ENCODE measurements at places on chromosomes 7 and 10. TPM values are rescaled to one million over a fixed set of nuclear protein-coding genes. Genes with fewer than 3 reads are reported as not detected.
A peak's percentile ranks its signal among the peaks of the same experiment; 100 is the strongest.

DNA sequence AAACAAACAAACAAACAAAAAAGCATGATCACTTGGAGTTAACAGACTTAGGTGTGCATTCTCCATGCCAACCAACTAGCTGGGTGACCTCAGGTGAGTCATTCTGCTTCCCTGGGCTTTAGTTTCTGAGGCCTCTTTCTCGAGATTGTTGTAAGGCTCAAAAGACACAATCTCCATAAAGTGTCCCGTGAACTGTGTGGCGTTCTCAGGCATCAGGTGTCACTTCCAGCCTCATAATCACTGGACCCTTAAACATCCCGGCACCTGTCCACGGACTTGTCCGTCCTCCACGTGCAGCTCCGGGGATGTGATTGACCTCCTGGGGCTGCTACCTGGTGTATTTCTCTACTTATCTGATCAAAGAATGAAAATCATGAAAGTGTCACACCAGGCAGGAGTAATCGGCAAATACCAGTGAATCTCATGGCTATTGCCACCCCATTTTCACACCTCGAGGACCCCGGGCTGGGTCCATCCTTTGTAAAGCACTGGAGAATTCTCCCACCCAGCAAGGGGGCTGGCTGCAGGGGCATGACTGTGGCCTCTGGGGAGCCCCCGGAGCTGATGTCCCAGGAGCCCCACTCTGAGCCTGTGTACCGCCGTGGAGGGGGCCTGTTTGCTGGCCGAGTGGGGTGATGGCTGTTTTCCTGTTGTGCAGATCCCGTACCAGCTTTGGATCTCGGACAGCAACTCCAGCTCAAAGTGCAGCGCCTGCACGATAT, 189.8 kb upstream of the SH2B2 start:
- DNase-seq = no peak

- peak; percentile 26 for DNase-seq
Measured at GRCh38 chr7:38796626-38797501, 112.1 kb downstream of the VPS41 start.

DNA sequence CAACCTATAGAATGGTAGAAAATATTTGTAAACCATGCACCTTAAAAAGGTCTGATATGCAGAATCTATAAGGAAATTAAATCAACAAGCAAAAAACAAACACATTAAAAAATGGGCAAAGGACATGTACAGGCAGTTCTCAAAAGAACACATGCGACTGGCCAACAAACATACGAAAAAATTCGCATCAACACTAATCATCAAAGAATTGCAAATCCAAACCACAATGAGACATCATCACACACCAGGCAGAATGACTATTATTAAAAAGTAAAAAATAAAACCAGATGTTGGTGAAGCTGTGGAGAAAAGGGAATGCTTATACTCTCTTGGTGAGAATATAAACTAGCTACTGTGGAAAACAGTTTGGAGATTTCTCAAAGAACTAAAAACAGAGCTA, 33.2 kb downstream of the TMEM229A start:
- no peak for DNase-seq

DNA sequence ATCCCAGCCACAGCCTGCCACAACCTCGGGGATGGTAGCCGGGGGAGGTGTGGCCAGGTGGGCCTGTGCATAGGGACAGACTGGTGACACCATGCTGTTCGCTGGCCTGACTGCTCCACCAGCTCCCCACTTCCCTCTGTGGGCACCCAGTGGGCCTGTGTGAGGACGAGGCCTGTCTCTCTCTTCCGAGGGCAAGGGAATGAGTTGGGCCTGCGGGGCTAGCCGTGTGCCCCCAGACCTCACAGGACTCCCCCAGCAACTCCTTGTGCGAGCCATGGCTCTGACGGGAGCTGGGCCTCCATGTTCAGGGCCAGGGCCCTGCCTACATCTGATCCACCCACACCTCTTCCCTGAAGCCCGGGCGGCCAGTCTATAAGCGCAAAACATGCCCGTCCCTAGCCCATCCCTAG, 40.5 kb downstream of the PWWP2B start:
- no peak for DNase-seq

GRCh38 chr7:56092789-56093531, at the start of gene PHKG1:
TSS of gene PHKG1 (minus strand) at chr7:56092952. CDS start at chr7:56088941, 4,011 bp downstream.
- peak; percentile 43 for DNase-seq

Gene HOXA3
- total RNA-seq = 0.66 TPM
